SK-N-MC (cell line): ENCODE measurements at places on chromosomes 16 and 17.

GRCh38 chr16:81629896-81630634 is 149.0 kb upstream of the PLCG2 start:
- no peak for DNase-seq

- DNase-seq: no peak
Measured at GRCh38 chr17:65987988-65988387, 203.9 kb downstream of the CEP112 start.

DNA sequence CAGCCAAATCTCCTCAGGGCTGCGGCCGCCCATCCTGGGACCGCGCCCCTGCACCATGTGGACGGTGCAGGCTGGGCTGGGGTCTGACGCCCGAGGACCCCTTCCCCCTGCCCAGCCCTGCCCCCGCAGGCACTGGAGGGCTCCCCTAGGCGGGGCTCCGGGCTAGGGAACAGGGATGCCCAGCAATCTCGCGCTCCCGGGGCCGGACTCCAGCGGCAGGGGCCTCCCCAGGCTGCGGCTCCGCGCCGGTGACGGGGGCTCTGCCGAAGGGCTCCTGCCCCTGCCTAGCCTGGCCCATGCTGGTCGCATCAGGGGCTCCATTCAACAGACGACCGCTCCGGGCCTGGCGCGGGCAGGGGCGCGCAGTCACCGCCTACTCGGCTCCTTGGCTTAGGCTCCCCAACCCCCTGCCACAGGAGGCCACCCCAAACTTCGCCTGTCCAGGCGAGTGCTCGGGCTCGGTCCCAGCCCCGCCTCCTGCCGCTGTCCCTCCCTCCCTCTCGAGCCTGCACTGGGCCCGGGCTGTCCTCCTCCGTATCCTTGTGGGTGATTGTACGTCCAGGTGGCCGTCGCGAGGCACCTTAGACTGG is 27.4 kb upstream of the ADORA2B start:
- DNase-seq: no peak

DNA sequence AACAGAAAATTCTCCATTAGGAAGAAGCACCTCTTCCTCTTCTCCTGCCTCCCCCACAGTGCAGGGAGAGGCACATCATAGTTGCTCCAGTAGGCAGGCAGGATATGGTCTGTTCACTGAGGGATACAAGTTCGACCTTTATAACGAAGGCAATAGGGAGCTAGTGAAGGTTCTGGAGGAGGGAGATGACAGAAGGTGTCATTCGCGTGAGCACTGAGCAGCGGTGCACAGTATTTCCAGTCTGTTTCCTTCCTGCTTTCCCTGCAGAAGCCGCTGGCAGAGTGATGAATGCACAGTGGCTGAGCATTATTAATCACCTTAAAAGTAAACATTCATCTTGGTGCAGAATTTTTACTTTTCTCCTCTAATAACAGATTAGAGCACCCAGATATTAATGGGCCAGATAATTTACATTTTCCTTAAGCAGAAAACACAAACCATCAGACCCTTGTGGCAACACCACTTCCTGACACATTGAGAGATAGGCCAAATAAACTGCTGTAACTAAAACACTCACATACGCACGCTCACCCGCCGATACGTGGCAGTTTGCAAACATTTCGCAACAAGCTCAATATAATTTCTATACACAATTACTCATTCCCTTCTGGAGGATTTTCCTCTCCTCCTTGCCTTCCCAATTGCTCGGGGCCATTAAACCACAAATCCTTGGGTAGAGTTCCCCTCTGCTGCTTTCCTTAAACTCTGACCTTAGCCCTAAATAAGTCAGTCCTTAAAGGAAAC is 69.5 kb downstream of the AIPL1 start:
- DNase-seq: no peak

GRCh38 chr16:2520097-2520783 is at the start of gene AMDHD2:
AMDHD2 (plus strand) TSS chr16:2520371; CDS start chr16:2520459, 88 bp downstream.
- DNase-seq: no peak

- no peak for DNase-seq
Measured at GRCh38 chr17:46157443-46158062, 35.7 kb downstream of the KANSL1 start.

- DNase-seq: no peak
Measured at GRCh38 chr17:50076591-50077235, 18.4 kb upstream of the PDK2 start.

DNA sequence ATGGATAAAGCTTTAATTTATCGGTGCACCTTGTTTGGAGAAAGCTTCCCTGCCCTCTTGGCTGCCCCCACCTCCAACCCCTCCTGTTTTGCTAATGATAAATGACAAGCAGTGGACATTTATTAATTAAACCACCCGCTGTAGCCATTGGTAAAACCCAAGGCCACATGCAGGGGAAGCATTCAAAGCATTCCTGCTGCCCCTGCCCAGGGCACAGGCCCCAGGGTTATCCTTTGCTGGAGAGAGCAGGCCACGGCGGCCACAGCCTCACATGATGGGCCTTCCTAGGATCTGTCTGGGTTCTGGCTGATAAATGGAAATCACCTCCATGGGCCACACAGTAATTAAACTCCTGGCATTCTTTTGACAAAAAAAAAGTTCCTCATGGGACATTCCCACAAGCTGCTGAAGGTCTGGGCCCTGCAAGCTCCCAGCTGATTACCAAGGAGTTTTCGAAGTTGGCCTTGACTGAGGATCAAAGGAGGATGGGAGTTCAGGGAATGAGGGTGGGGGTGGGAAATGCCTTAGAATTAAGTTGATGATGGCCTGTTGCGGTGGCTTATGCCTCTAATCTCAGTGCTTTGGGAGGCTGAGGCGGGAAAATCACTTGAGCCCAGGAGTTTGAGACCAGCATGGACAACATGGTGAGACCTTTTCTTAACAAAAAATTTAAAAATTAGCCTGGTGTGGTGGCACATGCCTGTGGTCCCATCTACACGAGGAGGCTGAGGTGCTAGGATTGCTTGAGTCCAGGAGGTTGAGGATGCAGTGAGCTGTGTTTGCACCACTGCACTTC is 35.5 kb downstream of the SOST start:
- DNase-seq: no peak

GRCh38 chr17:32103476-32104113 is 38.7 kb upstream of the RHOT1 start:
- no peak for DNase-seq

GRCh38 chr16:67645397-67646121 is 615 bp downstream of the CARMIL2 start:
- no peak for DNase-seq

DNA sequence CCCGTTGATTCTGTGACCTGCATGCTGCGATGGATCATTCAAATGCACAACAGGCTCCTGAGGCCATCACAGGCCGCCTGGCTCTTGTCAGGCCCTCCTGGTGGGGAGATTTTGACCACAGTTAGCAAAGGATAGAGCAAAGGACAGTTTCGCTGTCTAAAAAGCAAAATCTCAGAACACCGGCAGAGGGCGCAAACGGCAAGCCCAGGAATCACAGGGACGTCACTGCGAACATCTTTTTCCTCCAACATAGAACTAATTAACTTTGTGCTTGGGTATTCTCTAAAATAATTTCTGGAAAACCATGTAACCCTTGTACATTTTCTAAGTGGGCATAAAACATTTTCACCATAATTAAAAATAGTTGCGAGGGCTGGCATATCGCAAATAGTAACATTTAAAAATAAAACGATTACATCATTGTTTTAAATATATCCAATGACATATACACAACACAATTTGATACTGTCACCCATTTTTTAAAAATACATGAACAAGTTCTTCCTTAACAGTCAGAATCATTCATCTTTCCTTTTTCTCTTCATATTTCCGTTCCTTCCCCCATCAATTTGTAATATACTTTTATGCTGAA is 19.7 kb upstream of the SLC47A1 start:
- DNase-seq: no peak

DNA sequence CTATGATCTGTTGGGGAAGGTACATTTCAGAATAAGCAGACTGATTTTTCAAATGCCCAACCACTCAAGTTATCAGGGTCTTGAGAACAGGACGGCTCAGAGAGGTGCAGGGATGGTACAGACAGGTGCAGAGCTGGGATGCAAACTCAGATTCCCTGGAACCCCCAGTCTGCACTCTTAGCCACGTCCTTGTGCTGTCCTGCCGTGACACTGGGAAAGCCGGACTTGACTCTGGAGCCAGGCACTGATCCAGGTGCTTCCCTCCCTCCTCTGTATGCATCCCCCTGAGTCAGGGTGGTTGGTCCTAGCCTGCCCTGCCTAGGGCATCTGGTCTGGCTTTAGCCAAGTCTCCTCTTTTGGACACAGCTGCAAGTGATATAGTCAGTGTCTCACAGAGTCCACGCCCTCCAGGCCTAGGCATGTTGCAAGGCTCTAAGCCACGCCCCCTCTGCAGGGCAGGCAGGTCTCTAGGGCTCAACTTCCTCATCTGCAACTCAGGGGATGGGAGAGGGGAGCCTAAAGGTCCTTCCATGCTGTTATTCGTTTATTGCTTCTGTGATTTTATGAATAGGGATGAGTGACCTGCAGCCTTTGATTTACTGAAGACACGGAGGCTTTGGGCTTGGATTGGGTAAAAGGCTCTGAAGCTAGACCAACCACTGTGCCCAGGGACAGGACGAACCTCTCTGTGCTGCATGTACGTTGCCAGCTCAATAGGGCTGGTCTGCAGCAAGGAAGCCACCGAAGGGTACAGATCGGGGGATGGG is 97.3 kb downstream of the SDK2 start:
- DNase-seq: no peak

- no peak for DNase-seq
Measured at GRCh38 chr17:31449111-31449510, 57.6 kb downstream of the RAB11FIP4 start.

DNA sequence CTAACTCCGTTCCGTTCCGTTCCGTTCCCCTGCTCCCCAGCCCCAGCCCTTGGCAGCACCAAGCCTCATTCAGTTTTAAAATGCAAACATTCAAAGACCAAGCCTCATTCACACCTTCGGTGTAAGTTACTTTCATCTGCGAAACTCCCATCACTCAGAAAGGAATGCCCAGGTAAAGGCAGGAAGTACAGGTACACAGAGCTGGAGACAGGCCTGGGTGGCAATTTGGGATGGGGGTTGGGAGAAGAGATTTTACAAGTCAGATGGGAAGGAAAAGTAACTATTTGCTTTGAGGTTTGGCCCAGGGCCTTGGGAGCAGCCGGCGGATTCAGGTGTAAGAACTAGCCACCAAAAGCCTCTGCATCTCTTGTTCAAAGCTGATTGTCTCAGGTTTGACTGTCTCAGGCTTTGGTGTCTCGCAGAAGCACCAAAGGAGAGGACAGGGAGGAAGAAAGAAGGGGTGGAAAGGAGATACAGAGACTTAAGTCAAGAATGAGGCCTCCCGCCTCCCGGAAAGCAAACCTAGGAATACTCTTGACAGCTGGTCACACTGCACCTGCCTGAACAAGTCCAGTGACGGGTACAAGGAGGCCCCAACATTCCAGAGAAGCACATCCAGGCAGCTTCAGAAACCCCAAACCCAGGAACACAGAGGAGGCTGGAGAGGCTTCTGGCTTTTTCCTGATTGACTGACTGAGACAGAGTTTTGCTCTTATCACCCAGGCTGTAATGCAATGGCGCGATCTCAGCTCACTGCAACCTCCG is 54.7 kb downstream of the NXN start:
- no peak for DNase-seq

DNA sequence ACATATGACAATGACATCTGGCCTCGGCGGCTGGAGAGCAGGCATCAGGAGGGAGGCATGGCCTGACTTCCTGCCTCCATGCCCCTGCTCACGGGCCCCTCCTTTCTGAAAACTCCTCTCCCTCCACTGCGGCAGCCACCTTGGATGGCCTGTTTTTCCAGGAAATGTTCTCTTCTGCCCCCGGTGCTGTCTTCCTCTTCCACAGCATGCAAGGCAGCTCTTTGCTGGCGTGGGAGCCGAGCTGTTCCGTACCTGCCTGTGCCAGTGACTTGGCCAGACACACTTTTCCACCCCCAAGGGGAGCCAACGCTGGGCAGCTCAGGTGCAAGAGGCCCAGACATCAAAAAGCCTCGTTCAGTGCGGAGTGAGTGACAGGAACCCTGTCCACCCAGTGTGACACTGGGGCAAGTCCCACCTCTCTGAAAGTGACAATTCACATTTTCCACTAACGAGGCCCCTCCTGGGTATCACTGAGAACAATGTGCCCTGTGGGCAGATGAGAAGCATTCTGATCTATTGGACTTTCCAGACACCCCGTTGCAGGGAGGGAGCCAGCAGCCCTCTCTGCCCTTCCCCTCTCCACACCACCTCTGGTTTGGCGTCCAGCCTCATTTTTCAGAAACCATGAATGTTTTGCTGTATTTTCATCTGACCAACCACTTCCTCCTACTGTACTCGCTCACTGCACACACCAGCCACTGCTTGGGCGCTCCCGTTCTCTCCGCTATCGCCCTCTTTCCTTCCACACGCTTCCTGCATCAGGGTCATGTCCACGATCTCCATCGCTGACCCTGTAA is 31.2 kb downstream of the NSMCE1 start:
- no peak for DNase-seq

- no peak for DNase-seq
Measured at GRCh38 chr16:58020628-58021521, 4.7 kb upstream of the MMP15 start.

GRCh38 chr16:81624760-81625543 is 154.1 kb upstream of the PLCG2 start:
- DNase-seq: no peak

DNA sequence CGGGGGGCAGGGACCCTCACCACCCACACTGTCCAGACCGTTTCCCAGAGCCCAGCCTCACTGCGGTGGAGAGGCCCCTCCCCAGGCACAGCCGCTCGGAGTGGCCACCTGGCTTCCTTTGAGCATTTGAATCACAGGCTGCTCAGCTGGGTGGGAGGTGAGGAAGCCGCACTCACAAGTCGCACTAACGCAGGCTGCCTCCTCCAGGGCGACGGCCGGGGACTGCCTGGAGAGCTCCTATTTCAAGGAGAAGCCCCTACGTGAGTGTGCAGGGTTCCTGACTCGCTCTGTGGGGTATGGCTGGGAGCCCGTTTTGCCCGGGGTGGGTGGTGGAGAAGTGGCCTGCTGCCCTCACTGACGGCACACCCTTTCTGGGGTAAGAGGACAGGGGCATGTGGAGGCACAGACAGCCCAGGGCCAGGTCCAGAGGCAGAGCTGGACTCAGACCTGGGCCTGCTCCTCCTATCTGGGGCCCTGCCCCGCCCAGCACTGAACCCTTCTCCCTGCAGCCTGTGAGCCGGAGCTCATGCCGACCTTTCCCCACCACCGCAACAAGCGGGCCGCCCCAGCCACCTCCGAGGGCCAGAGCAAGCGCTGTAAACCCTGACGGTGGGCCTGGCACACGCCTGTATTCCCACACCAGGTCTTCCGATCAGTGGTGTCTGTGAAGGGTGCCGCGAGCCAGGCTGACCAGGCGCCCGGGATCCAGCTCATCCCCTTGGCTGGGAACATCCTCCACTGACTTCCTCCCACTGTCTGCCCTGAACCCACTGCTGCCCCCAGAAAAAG is 6.2 kb downstream of the SPATA2L start:
- DNase-seq: no peak
